ENCODE measurements at places on chromosomes 11 and 22.

GRCh38 chr11:2196970-2197770 is 25.6 kb upstream of the TH start:
- peak; percentile 87 for DNase-seq

- DNase-seq = no peak
Observed at GRCh38 chr22:36833073-36833472, 16.2 kb upstream of the PVALB start.

- no peak for DNase-seq
Observed at GRCh38 chr11:112630496-112630895, 330.7 kb upstream of the NCAM1 start.

DNA sequence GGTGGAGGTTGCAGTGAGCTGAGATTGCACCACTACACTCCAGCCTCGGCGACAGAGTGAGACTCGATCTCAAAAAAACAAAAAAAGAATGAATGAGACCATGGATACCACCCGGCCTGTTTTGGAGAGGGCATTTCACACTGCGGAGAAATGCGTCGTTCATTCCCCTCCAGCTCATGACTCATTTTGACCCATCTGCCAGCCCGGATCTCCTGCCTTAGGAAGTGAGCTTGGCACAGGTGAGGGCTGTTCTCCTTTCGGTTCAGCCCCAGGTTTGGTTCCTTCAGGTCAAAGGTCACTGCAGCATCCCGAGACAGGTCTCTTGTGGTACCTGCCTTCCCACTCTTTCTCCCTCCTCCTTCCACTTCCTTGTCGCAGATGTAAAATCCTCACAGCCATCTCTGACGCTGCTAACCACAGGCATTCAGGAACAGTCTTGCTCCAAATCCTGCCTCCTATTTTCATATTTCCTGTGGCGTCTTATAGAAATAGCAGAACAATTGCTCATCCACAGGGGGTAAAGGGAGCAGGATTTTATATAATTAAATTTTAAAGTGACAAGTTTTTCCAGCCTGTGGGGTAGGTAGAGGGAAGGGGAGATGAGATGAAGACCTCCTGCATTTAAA is 517.9 kb downstream of the NTM start:
- peak; percentile 38 for DNase-seq

- no peak for DNase-seq
Observed at GRCh38 chr11:29914203-29914930, 102.5 kb downstream of the KCNA4 start.

- DNase-seq = no peak
Observed at GRCh38 chr22:46030231-46030880, 53.4 kb upstream of the WNT7B start.
